Osteoblast (primary cell): ENCODE measurements at places on chromosomes 3 and 15. TPM values are rescaled to one million over a fixed set of nuclear protein-coding genes. Genes with fewer than 3 reads are reported as not detected.

TKT gene
- 413 and 453 TPM in 2 replicates for total RNA-seq

DNA sequence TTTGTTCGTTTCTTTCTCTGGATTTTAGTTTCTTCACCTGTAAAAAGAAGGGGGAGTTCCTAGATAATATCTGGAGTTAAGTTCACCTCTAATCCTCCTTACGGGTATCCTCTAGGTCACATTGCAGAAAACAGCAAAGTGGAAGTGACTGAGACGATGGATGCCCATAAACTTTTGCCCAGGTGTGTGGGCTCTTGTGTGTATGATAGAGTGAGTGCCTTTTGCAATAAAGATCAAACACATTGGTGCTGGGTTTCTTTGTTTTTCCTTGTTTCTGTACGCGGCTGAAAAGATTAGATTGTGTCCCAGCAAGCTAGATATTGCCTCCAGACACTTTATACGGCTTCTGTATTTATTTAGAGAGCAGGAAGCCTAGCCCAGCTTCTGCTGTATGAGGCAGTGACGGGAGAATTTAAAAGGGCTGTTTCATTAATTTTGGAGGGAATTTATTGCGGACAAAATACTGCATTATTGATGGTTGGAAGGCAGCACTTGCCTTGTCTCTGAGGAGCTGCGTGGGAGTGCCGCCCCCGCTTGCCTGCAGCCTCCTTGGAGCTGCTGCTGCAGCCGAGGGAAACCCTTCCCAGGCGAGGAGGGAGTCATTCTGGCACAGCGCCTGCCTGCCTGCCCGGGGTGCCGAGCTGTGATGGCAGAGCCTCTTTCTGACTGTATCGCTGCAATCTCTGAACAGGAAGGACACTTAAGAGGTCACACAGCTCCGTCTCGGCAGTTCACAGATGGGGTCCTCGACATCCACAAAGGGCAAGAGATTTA lies 38.5 kb downstream of the PYDC2 start:
- DNase-seq = peak; percentile 78

DNA sequence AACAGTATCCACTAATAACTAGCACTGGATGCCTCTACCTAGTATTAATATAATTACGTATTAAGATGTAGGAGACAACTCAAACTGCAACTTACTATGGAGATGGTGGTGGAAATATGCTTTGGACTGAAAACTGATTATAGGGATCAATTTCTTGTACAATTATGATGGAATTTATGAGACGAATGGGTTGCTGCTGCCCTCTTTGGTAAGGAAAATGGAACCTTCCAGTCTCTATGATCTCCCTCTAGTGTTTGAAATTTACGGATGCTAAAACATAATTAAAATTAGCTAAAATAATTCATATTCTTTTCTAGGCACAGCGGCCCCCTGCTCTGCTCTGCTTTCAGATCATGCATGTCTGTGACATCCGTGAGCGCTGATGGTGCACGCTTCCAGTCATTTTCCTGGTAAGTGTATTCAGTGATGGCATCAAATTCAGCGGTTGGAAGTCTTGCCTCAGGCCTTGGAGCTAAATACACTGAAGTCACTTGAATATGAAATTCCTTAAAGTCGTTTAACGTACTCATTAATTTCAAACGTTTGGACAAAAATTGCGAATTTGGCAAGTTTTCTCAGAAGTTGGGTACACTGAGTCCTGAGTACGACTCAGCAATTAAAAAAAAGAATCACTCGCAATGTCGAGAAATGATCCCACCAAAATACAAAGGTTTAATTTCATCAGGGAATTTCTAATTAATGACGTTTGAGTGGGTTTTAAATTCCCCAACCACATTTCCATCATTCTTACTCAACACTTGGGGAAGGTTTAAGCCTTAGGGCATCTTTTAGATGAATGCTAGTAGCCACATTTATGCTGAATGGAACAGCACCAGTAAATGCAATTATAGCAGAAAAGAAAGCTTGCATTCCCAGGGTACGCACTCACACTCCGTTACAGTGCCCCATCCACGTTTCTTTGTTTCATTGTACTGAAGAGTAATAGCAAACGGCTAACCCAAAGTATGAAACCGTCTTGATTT lies 132.6 kb downstream of the NR2F2 start:
- DNase-seq = no peak

DNA sequence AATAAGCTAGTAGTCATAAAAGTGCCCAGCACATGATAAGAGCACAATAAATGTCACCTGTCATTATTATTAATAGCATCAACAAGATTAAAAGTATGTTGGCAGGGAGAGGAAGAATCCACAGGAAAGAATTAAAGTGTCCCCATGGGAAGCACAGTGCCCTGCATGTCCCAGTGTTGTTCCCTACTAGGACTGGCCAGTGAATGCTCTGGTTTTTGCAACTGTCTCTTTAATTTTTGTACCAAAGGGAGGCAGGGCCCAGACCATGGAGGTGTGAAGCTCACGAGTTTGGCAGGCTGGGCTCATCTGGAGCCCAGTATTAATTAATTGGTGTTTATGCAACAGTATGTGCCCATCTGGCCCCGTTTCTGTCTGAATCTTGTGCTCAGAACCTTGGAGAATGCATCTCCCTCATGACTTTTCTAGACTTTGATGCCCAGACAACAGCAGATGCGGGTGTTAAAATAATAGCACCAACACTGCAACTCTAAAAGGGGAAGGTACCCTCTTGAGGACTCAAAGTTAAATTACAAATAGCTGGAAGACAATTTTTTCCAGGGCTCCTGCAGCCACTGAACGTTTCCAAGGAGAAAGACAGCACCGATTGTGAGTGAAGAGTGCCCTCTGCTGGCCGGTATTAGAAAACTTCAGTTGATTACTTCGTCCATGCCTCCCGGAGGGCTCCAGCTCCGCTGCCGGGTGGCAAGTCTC lies 71.9 kb upstream of the SPATA12 start:
- DNase-seq = peak; percentile 86

HTR3E gene
- not detected in 2 replicates for total RNA-seq

DNA sequence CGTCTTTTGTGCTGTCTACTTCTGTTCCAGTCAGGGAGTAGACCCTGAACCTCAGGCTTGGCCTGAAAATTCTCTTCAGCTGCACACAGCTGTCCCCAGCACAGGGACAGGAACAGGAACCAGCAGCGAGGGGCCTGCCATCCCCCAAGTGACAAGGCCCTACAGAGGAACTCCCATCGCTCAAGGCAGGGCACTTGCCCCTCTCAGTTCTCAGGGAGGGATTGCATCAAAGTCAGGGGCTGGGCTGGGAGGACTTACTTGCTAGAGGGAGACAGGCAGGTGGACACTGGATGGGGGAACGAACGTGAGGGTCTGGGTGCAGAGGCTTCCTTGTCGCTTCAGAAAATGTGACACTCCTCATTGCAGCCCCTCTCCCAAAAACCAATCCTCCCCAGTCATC lies 163.6 kb downstream of the CHSY1 start:
- peak; percentile 45 for DNase-seq

- DNase-seq = no peak
Measured at GRCh38 chr3:134428401-134428800, 54.2 kb upstream of the AMOTL2 start.

FEZF2 gene
- total RNA-seq = not detected in 2 replicates
